ENCODE measurements at places on chromosomes 1 and 21.

DNA sequence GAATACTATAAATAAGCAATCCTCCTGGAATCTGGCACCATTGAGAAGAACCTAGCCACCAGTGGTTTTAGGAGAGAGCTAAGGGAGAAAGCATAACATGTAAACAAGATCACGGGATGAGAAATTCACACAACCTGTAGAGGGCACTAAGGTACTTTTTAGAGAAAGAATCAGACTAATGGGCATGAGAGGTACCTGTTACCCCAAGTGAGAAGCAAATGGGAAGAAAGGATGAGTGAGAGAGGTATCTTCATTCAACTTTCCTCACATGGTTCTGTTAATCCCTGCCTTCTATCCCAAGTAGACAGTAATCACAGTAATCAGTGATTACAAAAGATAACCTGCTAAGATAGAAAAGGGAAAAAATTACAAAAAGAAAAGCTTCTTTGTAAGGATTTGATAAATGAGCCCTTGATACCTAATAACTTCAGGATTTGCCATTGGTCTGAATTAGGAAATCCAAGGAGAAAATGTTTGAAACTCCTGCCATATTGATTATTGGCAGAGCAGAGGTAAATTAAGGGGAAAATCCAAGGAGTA, 251.1 kb upstream of the ADGRL2 start:
- DNase-seq: no peak

GRCh38 chr1:233224311-233224710, 71.2 kb downstream of the PCNX2 start:
- DNase-seq: no peak

DNA sequence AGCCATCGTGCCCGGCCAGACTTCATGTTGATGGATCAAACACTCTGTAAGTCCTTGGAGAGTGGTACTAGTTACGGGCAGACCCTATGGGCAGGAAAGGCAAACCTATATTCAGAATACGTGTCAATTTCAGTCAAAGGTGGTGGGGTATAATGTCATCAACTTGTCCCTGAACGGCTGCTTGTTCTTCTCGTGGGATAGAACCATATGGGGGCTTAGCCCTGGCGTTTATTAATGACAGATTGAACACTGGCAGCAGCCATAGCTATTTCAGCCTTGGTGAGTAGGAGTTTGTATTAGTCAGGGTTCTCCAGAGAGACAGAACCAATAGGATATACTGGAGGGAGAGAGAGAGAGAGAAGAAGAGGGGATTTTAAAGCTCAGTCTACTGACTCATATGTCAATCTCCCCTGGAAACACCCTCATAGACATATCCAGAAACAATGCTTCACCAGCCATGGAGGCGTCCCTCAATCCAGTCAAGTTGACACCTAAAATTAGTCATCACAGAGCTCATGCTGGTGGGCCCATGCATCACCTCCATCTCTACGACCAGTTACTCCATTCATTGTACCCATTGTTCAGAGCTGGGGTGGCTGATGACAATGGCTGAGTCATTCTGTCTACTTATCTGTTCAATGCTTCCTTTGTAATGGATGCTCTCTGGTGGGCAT, 16.1 kb upstream of the AQP10 start:
- DNase-seq: no peak

DNA sequence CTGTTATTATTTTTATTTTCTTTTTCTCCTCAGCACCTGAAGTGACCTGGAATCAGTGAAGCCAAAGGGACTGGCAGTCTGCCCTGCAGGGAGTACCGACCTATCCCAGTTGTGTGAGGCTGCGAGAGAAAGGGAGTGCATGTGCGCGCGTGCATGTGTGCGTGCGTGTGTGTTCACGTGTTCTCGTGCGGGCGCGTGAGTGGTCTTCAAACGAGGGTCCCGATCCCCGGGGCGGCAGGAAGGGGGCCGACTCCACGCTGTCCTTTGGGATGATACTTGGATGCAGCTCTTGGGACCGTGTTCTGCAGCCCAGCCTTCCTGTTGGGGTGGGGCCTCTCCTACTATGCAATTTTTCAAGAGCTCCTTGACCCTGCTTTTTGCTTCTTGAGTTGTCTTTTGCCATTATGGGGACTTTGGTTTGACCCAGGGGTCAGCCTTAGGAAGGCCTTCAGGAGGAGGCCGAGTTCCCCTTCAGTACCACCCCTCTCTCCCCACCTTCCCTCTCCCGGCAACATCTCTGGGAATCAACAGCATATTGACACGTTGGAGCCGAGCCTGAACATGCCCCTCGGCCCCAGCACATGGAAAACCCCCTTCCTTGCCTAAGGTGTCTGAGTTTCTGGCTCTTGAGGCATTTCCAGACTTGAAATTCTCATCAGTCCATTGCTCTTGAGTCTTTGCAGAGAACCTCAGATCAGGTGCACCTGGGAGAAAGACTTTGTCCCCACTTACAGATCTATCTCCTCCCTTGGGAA, 123.3 kb downstream of the PRDM2 start:
- DNase-seq: no peak

DNA sequence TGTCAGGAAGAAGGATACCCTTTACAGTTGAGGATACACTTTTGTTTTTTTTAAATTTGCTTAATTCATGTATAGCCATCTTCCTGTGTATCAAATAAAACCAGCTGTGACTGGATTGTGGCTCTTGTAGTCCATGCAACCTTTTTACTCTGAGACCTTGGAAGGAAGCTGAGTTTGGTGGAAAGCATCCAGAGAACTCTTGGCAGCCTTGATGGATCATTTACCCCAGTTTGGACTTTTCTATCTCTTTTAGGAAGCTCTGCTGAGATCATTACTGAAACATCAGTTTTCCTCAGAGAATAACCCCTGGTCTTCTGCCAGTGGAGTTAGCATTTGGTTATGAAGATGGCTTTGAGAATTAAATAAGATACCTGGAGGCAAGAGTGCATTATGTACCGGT, 21.2 kb upstream of the APOBEC4 start:
- no peak for DNase-seq

- peak; percentile 67 for DNase-seq
Measured at GRCh38 chr1:178644308-178645120, 80.5 kb upstream of the RALGPS2 start.

DNA sequence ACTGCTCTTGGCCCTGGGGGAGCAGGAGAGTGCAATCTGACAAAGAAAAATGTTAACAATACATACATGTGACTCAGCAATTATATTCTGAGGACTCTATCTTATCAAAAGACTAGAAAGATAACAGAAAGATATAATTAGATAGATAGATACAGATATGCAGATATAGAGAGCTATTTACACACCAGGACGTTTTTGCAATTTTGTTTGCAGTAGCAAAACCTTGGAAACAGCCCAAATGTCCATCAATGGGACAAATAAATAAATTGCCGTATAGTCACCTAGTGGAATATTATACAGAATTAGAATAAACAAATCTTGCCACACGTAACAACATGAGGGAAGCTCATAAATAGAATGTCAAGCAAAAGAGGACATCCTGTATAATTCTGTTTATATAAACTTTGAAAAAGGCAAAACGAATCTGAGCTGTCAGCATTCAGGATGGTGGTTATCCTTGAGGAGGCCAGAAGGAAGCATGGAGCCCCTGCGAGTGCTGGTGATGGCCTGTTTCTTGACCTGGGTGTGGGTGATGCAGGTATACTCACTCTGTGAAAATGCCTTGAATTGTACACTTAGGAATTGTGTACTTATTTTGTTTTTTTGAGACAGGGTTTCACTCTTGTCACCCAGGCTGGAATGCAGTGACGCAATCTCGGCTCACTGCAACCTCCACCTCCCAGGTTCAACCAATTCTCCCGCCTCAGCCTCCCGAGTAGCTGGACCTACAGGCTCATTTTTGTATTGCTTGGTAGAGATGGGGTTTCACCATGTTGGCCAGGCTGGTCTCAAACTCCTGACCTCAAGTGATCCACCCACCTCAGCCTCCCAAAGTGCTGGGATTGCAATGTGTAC, 12.8 kb upstream of the TRIM63 start:
- DNase-seq: no peak

DNA sequence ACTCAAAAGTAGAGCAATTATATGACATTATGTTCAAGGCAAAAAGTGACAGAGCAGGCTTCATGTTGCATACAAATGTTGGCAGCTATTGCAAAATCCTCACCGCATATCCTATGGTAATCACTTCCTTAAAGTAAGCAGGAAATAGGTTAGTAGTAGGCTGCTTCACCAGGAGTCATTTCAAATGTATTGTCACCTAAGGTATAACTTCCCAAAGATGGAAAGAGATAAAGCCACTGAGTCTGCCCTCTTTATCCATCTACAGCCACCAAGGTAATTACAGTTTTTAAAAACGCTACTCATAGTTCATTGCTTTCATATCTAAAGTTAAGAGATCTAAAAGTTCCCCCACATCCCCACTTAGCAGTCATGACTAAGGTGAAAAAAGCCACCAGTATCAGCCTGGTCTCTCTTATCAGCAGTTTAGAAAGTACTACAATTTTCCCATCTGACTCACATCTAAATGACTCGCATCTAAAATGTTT, 31.6 kb upstream of the UBE2U start:
- no peak for DNase-seq

- no peak for DNase-seq
Measured at GRCh38 chr1:235998812-235999211, 66.1 kb downstream of the NID1 start.

DNA sequence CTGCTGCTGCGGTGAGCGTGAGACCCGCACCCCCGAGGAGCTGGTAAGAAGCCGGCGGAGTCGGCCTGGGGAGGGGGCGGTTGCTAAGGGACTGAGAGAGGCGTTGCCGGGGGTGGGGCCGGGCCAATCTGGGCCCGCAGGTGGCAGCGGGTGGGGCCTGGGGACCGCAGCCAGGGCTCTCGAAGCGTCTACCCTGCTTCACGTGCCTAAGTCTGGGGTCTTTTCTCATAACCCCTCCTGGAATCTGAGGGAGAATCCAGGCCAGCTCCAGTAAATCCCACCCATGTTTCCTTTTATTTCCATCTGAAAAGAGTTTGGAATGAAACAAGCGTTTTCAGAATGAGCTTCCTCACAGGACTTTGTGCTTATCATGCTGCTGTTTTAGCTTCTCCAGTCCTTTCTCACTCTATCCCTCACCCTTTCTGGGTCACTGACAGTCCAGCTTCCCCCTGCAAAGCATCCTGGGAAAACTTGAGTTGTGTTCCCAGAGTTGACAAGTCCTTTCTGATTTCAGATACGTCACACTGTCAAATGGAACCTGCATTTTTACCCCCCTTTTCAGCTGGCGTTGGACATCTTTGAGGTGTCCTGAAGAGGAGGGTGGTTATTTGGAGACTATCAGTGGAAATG, 431 bp downstream of the CLCN6 start:
- DNase-seq: peak; percentile 66

- DNase-seq: no peak
Measured at GRCh38 chr1:203527013-203527412, 33.1 kb downstream of the OPTC start.

- DNase-seq: no peak
Measured at GRCh38 chr1:33384040-33384812, 46.7 kb downstream of the PHC2 start.

GRCh38 chr1:206821493-206821892, 43.9 kb upstream of the IL20 start:
- no peak for DNase-seq

GRCh38 chr1:88333086-88333695, 350.9 kb upstream of the PKN2 start:
- DNase-seq: no peak

DNA sequence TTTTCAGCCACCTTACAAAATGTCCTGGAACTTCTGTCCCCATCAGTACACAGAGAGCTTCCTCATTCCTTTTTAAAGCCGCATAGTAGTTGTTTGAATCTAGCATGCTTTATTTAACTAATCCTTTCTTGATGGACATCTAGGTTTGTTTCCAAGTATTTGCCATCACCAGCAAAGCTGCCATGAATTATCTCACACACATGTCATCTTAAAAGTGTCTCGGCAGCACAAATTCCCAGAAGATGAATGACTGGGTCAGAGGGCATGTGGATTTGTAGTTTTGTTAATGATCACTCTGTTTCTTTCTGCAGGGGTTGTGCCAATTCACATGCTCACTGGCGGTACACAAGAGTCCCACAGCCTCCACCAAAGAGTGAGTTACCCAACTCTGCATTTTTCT, 68.3 kb downstream of the CLIC6 start:
- DNase-seq: no peak

- DNase-seq: no peak
Measured at GRCh38 chr1:115771094-115771846, 2.8 kb upstream of the CASQ2 start.

DNA sequence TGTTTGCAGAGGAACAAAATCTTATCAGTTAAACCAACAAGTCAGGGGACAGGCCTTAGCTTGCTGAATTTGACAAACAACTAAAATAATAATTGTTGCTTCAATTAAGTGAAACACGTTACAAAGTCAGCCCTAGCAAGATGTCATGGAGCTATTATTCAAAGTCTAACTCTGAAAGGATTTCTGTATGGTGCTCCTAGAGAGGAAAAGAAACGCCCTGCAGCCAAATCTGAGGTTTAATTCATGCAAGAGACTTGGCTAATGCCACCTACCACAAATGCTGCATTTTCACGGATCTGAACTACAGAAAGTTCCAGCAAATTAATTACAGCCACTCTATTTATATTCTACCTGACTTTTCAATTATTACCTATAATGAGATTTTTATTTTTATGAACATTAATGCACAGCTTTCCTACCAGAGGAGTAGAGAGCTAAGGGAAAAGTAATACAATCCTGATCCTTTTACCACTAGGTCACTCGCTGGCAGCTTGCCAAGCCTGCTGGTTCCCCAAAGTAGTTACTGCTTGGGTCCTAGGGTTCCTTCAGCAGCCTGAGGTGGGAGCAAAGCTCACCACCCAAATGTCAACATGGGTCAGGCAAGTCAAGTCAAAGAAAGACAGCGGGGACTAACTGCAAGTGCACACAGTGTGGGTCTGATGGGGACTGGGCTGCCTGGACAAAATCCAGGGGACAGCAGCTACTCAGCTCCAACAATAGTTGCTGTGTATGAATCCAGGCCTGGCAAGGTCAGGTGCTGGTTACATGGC, 8.5 kb downstream of the COLGALT2 start:
- no peak for DNase-seq

DNA sequence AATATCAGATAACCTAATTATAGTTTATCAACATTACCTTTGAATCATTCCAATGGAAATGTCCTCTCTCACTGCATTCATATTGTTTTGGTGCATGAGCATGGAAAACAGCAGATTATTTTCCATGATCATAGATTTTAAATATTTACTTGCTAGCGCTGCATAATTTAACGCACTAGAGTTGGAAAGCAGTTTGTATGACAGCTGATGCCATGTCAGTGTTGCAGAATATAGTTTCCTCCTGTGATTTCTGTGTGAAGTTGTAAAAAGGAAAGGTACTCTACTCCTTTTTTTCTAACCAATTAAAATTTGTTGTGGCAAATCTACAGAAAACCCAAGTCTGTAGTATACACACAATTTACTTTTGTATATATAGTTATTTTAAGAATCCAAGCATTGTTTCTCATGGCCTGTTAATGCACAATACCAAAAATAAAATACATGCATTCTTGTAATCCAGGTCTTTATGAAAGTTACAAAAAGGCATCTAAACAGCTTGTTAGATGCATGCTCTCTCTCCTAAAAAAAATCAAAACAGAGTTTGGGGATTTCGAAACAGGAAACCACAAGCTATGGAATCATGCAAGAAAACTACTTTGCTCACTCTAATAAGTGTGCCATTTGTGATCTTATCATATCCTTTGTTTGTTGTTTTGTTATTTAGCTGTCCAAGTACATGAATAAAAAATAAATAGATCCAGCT, 1.9 kb upstream of the ATG4C start:
- no peak for DNase-seq

- no peak for DNase-seq
Measured at GRCh38 chr1:243910607-243911006, 60.6 kb upstream of the AKT3 start.

GRCh38 chr21:46627726-46628125, 7.7 kb upstream of the PRMT2 start:
- no peak for DNase-seq

- no peak for DNase-seq
Measured at GRCh38 chr1:65214340-65215027, 66.5 kb downstream of the AK4 start.
